ENCODE measurements at places on chromosomes 7 and 10. TPM values are rescaled to one million over a fixed set of nuclear protein-coding genes. Genes with fewer than 3 reads are reported as not detected.

GPR85 gene
- 0.06 TPM for total RNA-seq

- no peak for DNase-seq
Measured at GRCh38 chr10:61135276-61135721, 191.3 kb upstream of the RHOBTB1 start.

- DNase-seq = no peak
Measured at GRCh38 chr10:55174419-55174818, 373.4 kb upstream of the PCDH15 start.

DNA sequence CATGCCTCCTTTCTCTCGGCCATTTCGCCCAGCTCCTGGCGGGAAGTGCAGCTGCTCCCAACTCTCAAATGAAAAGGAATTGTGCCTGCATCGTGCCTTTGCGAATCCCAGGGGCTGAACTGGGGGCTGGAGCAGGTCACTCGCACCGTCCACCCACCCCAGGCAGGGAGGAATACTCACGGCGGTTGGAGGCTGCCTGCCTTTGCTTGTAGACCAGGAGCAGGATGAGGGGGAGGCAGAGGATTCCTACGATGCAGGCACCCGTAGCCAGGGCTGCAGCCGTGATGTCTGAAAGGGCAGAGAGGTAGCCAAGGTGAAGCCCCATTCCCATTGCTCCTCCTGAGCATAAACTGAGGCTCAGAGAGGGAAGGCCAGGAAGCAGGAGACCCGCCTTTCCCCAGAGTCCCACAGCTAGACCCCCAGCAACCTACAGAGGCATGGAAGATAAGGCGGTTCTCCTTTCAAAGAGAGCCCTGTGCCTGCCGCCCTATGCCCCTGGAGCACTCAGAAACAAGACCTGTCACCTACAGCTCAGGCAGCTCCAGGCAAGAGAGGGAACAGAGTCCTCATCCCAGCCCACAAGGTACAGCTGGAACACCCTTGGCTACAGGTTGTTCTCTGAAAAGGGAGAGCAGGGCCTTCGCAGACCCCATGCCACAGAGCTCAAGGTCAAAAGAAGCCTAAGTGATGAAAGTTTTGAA is 18.0 kb downstream of the VSIR start:
- DNase-seq = peak; percentile 38

CPXM2 gene
- total RNA-seq = 0.46 TPM

CEP55 gene
- 0.94 TPM for total RNA-seq

CABCOCO1 gene
- 0.19 TPM for total RNA-seq

SUN3 gene
- total RNA-seq = not detected

- DNase-seq = no peak
Measured at GRCh38 chr7:130882396-130882795, 148.4 kb upstream of the KLF14 start.

C10orf67 gene
- total RNA-seq = not detected

NKX1-2 gene
- not detected for total RNA-seq

GRCh38 chr10:77080361-77081027 is 557.1 kb downstream of the KCNMA1 start:
- no peak for DNase-seq

- DNase-seq = no peak
Measured at GRCh38 chr7:129605960-129606614, 5.4 kb upstream of the NRF1 start.

GRCh38 chr7:133642907-133643306 is 390.0 kb downstream of the EXOC4 start:
- no peak for DNase-seq

BNIP3 gene
- 471 TPM for total RNA-seq

GRCh38 chr7:28607855-28608193 is 195.5 kb downstream of the CREB5 start:
- DNase-seq = no peak

- no peak for DNase-seq
Measured at GRCh38 chr7:46206476-46207060, 285.5 kb upstream of the IGFBP3 start.

POM121C gene
- 18.8 TPM for total RNA-seq

ACADSB gene
- total RNA-seq = 13.6 TPM

WNT2 gene
- total RNA-seq = not detected

- DNase-seq = no peak
Measured at GRCh38 chr7:123961771-123962170, 36.7 kb downstream of the SPAM1 start.

- no peak for DNase-seq
Measured at GRCh38 chr7:52863652-52864051, 171.8 kb upstream of the POM121L12 start.

DNA sequence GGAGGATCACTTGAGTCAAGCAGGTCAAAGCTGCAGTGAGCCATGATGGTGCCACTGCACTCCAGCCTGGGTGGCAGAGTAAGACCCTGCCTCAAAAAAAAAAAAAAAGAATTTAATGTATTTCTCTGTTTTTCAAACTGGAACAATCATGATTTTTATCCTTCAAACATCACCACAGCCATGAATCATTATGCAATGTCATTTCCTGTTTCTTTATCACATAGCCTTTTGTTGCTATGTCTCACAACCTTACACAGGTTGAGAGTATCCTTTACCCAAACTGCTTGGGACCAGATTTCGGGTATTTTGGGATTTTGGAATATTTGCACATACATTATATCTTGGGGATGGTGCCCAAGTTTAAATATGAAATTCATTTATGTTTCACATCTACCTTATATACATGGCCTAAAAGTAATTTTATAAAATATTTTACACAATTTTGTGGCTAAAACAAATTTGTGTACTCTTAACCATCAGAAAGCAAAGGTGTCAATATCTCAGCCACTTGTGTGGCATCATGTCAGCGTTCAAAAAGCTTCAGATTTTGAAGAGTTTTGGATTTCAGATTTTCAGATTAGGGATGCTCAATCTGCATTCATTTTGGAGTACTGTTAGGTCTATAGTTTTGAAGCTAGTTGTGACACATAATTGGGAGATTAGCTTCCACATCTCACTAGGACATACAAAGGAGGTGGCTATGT is 8.2 kb downstream of the NT5C3A start:
- DNase-seq = no peak

DNA sequence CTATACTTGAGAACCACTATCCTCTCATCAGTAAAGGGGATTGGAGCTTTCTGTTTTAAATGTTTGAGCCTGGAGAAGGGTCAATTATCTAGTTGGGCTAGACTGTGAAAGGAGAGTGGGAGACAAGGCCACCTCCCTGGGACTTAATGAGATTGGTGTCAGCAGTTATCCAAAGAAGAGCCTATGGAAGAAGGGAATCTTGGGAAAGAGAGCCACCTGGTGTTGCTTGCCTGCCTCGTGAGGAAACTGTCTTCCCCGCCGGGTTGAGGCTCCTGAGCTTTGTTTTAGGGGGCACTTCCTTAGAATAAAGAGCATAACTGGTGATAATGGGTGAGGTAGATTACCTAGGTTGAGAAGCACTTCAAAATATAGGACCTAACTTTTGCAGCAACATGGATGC is 32.0 kb upstream of the ABCB4 start:
- DNase-seq = no peak

- DNase-seq = no peak
Measured at GRCh38 chr10:30671026-30671616, 41.6 kb upstream of the LYZL2 start.

DNA sequence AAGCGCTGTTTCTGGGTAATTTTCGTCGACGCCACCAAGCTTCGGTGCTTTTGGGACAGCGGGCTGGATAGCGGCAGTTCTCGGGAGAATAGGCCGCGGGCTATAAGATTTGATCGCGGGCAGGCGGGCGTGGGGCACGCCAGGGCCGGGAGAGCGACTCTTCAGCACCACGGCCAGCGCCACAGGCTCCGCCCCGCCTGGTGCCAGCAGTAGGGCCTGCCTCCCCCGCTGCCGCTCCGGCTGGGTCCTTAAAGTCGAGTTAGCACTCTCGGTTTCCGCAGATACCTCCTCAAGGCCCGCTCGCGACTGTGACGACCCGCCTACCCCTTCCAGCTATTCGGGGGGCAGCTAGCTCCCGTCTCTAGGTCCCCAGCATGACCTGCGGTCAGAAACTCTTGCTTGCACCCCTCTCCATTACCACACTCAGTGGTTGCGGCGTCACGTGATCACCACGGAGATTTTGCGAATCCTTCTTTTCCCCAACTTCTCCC is 9.4 kb downstream of the NXPH1 start:
- peak; percentile 74 for DNase-seq

DNA sequence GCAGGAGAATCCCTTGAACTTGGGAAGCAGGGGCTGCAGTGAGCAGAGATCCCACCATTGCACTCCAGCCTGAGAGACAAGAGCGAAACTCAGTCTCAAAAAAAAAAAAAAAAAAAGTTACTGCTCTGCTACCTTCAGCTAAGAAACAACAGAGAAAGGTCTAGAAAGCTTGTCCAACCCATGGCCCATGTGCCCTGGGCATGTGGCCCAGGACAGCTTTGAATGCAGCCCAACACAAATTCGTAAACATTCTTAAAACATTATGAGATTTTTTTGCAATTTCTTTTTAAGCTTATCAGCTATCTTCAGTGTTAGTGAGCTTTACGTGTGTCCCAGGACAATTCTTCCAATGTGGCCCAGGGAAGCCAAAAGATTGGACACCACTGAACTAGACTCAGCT is 22.9 kb downstream of the PLXDC2 start:
- DNase-seq = no peak

- no peak for DNase-seq
Measured at GRCh38 chr10:91593366-91593765, 39.5 kb downstream of the PPP1R3C start.

- no peak for DNase-seq
Measured at GRCh38 chr10:24561453-24561852, 162.2 kb downstream of the ARHGAP21 start.

GRID2IP gene
- 1.00 TPM for total RNA-seq

CXCL12 gene
- 97.6 TPM for total RNA-seq

GRCh38 chr10:93512565-93512964 is 16.2 kb downstream of the CEP55 start:
- DNase-seq = no peak

DNA sequence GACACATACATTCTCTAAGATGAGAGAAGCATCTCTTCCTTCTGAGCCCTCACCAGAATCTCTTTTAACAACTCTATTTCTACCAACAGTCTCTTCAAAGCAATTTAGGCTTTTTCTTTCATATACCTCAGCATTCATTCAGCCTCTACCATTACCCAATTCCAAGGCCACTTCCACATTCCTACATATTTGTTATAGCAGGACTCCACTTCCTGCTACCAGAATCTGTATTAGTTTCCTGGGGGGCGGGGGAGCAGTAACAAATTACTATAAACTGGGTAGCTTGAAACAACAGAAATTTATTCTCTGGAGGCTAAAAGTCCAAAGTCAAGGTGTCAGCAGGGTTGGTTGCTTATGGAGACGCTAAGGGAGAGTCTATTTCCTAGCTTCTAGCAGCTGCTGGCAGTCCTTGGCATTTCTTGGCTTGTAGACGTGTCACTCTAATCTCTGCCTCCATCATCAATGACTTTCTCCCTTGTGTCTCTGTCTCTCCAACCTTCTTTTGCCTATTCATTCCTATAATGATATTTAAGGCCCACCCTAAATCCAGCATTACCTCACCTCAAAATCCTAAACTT is 7.4 kb downstream of the PRPS1L1 start:
- no peak for DNase-seq

POP7 gene
- total RNA-seq = 17.8 TPM

H2BK1 gene
- not detected for total RNA-seq

GRCh38 chr10:6321880-6322279 is 119.1 kb downstream of the PFKFB3 start:
- DNase-seq = no peak

- no peak for DNase-seq
Measured at GRCh38 chr7:94439893-94440381, 45.2 kb downstream of the COL1A2 start.

- DNase-seq = no peak
Measured at GRCh38 chr10:29130190-29130673, 158.6 kb upstream of the LYZL1 start.

DNA sequence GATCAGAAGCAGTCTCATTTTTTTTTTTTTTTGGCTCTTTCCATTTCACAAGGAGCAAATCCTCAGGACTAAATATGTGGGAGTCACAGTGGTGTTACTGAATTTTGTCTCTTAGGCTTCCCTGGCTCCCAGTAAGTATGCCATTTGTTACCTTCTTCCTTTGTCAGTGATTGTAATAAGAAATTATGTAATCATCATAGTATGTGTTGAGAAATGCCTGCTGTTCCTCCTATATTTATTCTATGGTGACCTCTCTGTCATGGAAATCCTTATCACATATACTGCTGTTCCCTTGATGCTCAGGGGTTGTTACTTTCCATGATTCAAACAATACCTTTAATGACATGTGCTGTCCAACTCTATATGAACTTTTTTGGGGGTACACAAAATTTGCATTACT is 4.8 kb upstream of the OR9A4 start:
- DNase-seq = no peak

DNA sequence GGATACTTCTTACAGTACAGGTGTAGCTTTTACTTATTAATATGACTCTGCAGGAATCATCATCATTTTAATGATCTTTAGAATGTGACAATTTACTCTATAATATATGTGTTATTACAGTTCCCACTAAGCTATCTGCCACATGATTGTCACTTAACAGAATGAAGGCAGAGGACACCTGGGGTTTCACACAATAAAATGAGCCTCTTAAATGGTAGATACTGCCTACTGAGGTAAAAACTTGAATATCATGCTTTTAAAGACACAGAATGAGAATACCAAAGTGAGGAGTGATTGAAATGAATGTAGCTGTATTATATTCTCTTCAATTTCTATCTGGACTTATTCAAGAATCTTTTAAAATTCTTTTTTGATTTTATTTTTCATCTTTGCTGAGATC is 1255.3 kb upstream of the LRRN3 start:
- no peak for DNase-seq

DNA sequence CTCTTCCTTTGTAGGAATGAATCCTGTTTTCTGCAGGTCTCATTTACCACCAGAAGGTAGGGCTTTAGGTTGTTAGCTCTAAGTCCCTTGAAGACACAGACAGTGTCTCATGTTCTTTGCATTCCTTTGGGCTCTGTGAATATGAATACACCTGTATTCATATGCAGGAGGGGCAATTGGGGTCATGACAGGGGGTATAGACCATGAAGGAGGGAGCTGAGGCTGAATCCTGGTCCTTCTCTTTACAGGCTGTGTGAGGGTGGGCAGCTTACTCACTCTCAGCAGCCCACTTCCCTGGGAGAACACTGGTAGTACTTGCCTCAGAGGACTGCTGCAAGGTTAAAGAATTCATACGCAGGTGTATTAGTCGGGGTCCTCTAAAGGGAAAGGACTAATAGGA is 267.2 kb upstream of the MGMT start:
- no peak for DNase-seq

- peak; percentile 81 for DNase-seq
Measured at GRCh38 chr10:93813507-93814465, 56.0 kb downstream of the LGI1 start.

- no peak for DNase-seq
Measured at GRCh38 chr10:100697070-100697469, 48.3 kb upstream of the PAX2 start.

Measured in pancreas (tissue), 10 donors.